NCI-H1436 treated with DMSO at 0.1 percent for 48 hours (cell line): ENCODE measurements at places on chromosomes 4 and X.

- DNase-seq: no peak
Observed at GRCh38 chrX:9871701-9872268, 85.6 kb downstream of the SHROOM2 start.

DNA sequence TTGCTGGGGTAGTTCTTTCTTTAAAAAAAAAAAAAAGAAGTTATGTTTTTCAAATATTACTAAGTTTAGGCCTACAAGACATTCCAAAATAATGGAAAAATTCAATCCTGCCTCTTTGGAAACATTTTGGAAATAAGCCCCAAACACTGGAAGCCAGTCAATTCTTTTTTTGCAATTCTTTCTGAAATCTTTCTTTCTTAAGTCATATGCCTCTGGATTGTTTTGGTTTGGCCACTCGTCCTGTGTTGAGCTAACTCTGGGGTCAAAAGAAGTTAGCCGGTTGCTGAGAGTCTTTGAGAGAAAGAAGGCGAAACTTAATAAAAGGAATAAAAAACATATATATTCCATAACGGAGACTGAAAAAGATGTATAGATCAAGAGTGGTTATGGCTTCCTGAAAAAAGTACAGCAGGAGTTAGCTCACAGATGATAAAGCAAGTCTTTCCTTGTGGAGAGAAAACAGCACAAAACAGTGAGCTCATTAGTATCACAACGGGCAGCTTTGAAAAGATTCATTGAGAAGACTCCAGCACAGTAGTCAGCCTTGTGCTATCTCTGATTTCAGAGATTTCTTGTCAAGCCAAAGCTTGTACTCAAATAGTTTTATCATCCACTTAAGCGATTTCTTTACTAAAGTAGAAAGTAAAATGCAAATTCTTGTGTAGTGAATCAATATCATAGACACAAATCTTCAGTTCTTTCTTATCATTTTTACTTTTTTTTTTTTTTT lies 64.8 kb downstream of the PLS3 start:
- no peak for DNase-seq

- no peak for DNase-seq
Observed at GRCh38 chr4:32435308-32435707, 1715.1 kb downstream of the PCDH7 start.

DNA sequence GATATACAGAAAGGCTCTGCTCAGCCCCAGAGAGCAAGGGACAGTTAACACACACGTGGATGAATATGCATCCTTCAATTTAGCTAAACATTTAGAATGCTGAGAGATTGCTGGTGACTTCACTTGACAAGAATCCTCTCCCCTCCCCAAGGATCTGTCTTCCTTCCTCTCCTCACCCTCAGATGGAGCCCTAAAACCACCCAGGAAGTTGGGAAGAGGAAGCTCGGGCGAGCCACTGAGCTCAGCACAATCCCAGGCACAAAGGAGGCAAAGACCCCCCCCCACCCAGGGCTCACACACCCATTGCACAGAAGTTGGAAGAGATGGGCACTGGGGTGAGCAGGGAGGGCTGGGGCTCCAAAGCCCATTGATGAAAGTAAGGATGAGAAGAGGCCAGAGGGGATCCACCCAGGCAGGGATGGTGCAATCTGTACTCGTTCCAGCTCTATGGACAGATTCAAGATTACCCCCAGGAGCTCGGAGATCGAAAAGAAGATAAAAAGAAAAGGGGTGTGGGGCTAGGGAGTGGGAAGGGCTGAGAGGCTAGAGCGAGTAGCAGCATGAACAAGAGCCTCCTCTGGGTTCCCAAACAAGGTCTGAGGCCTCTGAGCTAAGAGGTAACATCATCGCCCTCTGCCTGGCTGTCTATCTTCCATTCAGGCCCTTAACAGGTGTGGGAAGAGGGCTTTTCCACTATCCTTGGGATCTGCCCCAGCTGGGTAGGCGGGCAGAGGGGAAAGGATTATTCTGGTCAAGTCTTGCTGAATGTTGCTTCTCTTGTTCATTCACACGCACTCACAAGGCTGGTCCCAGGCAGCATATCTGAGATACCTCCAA lies 1.2 kb downstream of the TFE3 start:
- no peak for DNase-seq

DNA sequence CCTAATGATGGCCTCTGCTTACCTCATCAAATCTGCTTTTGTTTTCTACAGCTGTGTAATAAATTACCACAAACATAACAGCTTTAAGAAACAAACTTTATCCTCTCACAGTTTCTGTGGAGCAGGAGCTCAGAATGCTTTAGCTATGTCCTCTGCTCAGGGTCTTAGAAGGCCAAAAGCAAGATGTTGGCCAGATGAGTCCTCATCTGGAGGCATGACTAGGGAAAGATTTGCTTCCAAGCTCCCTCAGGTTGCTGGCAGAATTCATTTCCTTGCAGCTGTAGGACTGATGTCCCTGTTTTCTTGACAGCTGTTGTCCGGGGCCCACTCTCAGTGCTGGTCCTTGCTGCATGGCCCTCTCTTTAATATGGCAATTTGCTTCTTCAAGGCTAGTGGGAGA lies 116.7 kb upstream of the PDE5A start:
- no peak for DNase-seq

DNA sequence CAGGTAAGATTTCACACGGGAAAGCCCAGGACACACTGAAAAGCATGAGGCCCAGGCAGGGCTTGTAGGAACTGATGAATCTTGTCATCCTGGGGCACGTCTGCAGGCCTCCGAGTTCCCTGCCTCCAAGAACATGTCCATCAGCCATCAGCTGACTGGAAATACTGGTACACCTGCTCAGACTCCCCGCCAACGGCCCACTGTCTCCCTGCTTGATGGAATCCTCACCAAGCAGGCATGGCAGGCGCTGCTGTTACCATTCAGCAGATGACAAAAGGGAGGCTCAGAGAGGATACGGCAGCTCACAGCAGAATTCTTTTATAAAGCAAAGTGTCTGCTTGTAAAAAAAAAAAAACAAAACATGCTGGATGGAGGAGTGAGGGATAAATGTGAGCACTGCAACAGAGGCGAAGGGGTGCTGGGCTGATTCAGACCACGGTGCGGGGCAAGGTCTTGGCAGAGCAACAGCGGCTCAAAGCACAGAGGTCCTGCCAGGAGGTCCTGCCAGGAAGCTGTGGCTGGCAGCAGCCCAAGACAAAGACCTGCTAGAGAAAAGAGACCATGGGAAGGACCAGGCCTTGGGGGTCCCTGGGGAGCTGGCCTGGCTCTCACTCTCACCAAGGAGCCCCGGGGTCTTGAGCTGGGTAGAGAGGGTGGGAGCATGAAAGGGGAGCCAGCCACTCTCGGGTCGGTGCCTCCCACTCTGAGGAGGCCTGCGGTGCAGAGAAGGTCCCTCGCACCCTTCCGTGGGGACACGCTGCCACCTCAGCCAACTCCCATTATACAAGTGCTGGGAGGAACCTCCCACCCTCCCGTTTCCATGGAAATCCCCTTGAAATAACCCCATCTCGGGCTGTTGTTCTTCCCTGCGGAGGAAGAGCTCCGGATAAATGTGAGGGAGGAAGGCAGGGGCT lies 25.6 kb downstream of the PPP2R2C start:
- no peak for DNase-seq

DNA sequence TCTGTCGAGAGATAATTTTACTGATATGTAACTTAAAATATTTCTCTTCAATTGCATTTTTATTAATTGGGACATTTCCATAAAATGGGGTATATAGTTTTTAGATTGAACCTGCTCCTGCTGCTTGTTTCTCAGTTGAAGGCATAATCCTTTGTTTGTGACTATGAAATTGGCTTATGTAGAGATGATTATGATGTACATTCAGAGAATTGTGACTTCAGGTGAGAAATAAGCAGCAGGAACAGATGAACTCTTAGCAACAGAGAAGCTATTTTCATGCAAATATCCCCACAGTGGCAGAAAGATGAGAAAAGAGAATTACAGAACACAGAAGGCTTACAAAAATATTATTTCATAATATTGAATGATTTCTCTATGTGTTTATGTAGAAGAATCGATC lies 1499.5 kb upstream of the ADGRL3 start:
- DNase-seq: no peak

DNA sequence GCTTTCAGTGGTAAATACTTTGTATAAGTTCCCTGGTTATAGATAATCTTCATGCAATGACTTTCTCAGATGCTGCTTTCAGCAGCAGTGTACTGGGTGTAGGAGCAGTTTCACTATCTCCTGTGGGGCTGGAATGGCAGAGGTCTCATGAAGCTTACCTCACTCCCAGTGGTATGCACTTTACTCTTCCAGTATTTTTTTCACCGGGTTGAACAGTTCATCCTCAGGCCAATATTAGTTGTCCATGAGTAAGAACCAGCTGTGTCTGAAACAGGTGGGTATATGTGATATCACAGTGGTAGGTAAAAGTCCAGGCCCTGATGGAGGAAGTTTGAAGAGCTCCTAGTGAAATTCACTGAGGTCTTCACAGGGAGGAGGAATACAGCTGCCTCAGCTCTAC lies 351.5 kb upstream of the EMCN start:
- DNase-seq: no peak

DNA sequence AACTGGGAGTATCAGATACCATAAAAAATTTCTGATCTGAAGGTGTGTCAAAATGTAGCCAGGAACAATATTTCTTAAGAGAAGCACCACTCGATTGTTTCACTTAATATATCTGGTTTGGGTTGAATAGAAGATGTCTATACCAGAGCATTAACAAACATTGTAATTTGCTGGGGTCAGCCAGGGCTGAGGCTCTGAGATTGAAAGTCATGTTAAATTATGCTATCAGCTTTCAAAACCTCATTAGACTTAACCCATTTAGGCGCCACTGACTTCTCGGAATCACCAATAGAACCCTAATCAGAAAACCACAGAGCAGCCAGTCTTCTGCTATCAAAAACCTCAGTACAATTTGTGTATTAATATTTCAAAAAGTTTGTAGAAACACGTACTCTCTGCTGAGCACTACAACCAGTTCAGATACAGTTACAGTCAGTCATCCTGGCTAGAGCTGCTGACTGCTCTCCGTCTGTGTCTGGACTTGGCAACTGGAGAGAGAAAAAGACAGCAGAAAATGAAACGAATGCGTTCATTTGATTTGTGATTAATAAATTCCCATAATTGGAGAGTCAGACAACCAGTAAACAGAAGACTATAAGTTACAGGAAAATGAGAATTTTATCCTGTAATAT lies 848.6 kb upstream of the PABPC4L start:
- no peak for DNase-seq

DNA sequence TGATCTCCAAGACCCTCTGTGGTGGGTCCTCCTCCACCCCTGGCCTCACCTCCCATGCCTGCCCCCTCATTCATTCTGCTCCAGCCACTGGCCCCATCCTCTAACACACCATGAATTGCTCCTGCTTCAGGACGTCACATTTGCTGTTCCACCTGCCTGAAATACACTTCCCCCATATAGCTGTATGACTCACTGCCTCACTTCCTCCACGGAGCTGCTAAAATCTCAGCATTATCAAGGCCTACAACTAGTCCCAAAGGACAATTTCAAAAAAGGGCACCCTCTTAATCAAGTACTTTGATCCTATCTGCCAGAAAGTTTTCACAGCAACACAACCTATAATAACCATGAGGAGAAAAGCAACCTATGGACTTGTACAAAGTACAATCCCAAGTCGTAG lies 43.6 kb upstream of the PHOX2B start:
- DNase-seq: no peak

DNA sequence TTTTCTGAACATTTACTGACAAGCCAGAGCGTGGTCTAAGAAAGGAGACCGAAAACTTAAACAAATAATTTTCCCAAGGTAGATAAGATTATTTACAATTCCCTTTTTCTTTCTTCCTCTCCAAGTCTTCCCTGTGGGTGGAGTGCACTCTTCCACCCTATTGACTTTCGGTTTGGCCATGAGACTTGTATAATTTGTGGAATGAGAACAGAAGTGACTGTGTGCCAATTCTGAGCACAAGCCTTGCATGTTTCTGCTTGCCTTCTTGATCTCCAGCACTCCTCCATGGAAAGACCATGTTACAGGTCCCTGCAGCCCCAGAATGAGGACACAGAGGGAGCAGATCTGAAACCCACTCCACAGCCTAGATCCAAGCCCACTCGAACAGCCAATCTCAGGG lies 150.0 kb upstream of the HPGD start:
- no peak for DNase-seq

DNA sequence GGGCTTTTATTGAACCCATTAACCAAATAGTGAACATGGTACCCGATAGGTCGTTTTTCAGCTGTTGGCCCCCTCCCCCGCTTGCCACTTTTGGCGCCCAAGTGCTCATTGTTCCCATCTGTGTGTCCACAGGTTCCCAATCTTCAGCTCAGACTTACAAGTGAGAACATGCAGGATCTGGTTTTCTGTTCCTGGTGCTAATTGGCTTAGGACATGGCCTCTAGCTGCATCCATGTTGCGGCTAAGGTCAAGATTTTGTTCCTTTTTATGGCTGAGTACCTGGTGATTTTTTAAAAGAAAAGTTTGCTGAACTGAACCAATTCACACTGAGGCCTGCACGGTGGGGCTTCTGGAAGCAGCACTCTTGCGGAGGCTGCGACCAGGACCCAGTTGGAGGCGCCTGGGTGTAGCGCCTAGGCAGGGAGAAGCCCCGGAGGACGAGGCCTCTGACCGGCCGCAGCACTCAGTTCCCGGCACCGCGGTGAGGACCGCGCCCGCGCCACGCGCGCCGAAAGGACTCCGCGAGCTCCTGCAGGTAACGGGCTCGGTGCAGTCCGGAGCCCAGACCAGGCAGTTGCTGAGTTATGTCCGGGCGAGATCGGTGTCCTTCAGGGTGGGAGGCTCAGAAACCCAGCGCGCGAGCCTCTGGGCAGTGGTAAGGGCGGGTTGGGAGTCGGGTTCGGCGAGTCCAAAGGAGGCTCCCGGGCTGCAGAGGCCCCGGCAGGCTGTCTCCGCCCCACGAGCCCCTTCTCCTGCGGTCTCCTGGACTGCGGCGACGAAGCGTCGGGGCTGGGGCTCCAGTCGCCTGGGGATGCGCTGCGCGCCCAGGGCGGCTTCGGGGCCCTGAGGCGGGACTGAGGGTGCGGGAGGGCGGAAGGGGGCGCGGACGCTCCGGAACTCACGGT lies 15.8 kb upstream of the SLC25A4 start:
- no peak for DNase-seq

- no peak for DNase-seq
Observed at GRCh38 chr4:112270640-112271421, 14.9 kb downstream of the TIFA start.

DNA sequence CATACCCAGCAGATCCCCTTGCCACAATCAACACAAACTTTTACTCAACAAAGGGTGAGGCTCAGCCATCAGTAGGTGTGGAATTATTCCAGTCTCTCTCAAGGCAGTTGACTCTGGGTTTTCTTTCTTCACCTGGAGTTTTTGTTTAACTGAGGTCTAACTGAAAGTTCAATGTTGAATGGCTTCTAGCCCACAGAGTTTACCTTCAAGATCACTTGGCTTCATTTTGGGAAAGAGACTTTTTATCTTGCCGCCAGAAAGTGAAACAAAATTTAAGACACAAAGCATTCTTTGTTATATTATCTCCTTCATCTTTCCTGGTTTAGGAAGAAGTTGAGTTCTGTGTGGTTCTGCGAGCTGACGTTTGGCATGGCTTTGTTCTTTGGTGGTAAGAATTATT lies 83.8 kb upstream of the RASGEF1B start:
- no peak for DNase-seq
